ENCODE measurements at places on chromosomes 7 and 10. TPM values are rescaled to one million over a fixed set of nuclear protein-coding genes. Genes with fewer than 3 reads are reported as not detected.

PWWP2B gene
- 4.7 TPM for total RNA-seq

PLAU gene
- total RNA-seq: 188 TPM

HABP2 gene
- not detected for total RNA-seq

DNA sequence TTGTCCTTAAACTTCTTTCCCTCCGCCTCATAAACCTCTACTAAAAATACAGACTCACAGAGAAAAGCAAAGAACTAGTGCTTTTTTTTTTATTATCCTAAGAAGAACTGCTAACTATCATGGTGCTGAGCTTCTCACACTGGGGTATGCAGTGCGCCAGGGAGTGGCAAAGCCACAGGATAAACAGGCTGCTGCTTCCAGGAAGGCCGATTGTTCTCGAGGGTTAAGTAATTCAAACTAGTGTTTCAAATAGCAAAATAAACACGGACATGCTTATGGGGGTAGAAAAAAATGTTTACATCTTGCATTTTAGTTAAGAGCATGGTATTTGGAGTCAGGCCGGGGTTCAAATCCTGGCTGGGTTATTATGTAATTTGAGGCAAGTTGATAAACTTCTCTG lies 157.0 kb downstream of the TAX1BP1 start:
- DNase-seq: no peak

- peak; percentile 74 for DNase-seq
These were observed 51.2 kb upstream of the GTF2I start for GRCh38 chr7:74606101-74606908.

DNA sequence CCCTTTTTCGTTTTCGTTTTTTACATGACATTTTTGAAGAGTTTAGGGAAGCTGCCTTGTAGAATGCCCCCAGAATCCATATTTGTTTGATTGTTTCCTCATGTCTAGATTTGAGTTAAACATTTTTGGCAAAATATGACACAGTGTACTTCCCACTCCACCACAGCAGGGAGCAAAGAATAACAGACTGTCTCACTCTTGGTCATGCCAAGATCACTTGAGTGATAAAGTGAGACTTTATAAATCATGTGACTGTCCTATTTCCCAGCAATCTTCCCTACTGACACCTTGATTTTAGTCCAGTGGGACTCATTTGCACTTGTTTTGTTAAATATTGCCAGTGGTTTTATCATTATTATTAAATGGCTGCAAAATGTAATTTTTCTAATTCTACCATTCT lies 44.4 kb upstream of the USP6NL start:
- DNase-seq: no peak

DNA sequence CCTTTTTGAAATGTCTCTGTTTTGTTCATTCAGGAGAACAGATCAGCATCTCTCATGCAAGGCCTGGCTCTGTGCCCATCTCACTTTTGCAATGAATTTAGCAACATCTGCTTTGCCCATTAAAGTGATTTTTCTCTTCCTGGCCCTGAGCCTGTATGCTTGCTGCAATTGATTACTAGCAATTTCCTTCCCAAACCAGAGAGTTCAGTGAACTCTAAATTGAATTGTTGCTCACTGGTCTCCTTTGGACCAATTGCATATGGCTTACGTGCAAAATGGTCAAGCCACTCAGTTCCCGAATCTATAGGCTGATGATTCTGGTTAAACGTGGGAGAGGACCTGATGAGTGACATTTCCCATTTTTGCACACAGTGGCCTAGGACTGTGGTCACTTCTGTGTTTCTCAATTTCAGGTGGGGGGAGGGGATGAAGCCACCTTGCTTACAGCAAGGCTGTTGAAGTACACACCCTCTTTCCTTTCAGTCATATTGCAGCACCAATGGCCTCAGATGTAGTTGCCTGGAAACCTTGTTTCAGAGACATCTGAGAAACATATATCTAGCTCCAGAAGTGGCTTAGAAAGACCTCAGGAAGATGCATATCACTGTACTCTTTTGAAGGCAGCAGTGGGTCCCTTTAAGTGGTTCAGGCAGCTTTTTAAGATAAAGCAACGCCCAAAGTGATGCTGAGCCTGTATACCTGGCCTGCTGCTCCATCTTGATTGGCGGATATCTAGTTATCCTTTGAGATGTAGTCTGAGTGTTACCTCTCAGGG lies 201.4 kb downstream of the PTEN start:
- DNase-seq: peak; percentile 50

- DNase-seq: no peak
These were observed 30.0 kb downstream of the DENND10 start for GRCh38 chr10:119133949-119134348.

- no peak for DNase-seq
These were observed 198.9 kb downstream of the WDR37 start for GRCh38 chr10:1255118-1255517.

DNA sequence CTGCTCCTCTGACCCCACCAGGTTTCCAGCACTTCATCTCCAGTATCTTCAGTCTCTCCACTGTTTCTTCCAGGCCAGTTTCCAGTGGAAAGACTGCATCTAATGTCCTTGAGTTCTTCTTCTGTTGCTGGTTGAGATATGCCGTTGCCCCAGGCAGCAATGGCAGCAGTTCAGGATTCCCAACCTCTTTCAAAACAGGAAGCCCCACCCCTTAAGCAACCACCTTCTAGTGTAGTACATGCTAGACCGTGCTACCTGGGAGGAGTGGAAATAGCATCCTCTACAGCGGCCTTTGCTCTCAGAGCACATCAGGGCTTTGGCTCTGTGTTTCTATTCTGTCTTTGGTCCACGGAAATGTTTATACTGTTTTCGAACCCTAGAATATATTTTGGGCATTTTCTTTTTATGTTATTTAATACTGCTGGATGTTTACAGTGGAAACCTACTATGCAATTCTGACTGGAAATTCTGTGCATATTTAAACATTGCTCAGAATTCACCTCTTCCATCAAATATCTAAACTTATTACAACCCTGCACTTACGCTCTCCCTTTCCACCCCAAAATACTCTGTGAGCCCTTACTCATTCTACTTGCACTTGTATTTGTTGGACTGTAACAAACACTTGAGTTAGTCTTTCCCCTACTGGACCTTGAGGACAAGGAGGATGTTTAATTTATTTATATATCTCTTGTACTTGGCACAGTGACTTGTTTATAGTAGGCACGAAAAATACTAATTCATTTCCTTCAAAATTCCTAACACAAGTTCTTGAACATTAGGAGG lies 8.5 kb upstream of the BPGM start:
- peak; percentile 23 for DNase-seq
